ENCODE measurements at places on chromosomes 7 and 10.

DNA sequence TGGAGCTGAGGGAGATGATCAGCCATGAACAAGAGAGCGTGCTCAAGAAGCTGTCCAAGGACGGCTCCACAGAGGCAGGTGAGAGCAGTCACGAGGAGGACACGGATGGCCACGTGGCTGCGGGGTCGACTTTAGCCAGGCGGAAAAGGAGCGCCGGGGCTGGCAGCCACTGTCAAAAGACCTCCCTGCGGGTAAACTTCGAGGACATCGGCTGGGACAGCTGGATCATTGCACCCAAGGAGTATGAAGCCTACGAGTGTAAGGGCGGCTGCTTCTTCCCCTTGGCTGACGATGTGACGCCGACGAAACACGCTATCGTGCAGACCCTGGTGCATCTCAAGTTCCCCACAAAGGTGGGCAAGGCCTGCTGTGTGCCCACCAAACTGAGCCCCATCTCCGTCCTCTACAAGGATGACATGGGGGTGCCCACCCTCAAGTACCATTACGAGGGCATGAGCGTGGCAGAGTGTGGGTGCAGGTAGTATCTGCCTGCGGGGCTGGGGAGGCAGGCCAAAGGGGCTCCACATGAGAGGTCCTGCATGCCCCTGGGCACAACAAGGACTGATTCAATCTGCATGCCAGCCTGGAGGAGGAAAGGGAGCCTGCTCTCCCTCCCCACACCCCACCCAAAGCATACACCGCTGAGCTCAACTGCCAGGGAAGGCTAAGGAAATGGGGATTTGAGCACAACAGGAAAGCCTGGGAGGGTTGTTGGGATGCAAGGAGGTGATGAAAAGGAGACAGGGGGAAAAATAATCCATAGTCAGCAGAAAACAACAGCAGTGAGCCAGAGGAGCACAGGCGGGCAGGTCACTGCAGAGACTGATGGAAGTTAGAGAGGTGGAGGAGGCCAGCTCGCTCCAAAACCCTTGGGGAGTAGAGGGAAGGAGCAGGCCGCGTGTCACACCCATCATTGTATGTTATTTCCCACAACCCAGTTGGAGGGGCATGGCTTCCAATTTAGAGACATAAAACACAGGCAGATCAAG lies 3.3 kb downstream of the GDF2 start:
- DNase-seq: no peak

GRCh38 chr10:102421757-102422512 lies 1.3 kb downstream of the FBXL15 start:
- DNase-seq: no peak

DNA sequence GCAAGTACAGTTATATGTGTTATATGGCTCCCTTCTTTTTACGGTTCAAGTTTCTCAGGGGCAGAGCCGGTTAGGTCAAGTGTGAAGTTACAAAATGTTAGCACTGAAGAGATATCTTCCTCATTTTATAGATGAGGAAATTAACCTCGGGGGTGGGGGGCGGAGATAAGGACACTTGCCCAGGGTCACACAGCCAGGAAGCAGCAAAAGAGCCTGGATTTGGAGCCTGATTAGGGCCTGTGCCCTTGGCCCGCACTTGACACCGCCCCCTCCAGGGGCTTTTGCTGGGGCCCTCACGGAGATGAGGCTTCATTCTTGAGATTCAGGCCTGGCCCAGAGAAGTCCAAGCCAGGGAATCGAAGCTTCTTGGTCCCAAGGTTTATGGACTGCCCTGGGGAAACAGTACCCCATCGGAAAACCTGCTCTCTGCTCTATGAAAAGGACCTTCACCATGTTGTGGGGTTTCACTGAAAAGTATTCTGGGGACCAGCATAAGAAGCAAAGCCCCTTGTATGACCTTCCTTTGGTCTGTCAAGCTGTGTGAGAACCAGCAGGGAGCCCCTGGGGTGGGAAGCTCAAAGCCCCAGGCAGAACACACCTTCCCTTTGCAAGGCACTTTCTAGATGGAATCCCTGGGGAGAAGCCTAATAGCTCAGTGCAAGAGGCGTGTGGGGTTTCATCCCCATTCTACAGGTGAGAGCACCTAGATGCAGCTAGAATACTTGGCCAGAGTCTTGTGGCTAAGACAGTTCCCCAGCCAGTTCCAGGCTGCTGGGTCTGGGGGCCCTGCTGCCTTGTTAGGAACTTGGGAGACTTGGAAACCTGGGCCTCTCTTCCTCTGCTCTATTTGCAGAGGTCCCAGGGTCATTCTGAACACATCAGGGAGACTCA lies 21.9 kb downstream of the UNC5B start:
- no peak for DNase-seq

DNA sequence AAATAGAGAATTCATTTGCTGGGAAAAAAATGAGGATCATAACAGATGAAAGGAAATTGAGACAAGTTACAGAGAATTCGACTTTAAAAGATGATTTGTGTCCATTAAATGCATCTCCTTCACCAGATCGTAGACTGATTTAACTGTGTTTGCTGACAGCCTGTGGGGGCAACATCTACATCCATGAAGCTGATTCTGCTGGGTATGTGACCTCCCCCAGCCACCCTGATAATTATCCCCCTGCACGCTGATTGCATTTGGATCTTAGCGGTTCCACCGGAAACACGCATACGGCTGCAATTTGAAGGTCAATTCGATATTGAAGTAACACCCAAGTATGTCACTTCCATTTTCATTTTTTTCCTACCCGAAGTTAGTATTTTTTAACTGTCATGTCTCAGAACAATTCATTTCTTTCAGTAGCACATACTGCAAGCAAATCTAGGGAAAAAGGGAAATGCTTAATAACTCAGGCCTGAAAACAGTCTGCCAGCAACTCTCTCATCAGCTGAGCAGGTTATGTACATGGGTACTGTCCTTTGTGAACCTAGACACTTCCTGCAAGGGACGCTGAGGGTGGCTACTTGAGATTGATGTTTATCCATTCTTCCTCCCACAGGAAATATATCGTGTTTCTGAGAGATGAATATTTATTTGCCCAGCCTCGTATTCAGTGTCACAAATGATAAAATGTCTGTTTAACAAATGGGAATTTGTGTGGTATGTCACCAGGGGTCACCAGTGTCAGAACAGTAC lies 134.9 kb downstream of the ZNF22 start:
- DNase-seq: no peak

GRCh38 chr7:129136887-129137642 lies 7.4 kb upstream of the TSPAN33 start:
- peak; percentile 36 for DNase-seq

DNA sequence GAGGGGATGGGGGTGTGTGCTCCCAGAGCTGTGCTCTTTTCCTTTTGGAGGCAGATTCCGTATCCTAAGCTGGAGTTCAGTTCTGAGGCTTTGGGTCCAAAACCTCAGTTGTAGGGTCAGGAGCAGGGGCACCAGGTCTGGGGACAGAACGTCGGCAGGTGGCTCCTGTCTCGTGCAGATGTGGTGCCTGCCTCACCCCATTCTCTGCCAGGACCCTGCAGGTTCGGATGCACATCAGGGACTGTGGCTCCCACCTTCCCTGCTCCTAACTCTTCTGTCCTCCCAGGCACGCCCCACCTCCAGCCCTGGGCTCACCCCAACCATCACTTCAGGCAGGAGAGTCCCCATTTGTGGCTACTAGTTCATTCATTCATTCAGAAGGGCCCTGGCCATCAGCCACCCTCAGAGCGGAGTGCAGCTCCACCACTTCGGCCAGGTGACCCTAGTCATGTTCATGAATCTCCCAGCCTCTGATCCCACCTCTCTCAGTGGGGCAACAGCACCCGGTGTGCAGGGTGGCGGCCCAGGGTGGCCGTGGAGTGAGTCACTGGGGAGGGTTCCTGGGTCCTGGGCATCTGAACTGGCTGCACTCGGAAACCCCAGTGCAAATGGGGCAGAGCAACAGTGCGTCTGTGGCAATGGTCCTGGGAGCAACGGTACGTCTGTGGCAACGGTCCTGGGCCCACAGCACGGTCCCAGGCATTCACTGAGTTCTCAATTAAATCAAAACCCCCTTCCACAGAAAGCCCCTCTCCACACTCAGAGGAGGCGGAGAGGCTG lies 100.8 kb upstream of the FAM20C start:
- no peak for DNase-seq

- DNase-seq: no peak
Observed at GRCh38 chr10:69562731-69563254, 10.4 kb downstream of the NEUROG3 start.

GRCh38 chr7:2079332-2080059 lies 153.2 kb downstream of the MAD1L1 start:
- no peak for DNase-seq

DNA sequence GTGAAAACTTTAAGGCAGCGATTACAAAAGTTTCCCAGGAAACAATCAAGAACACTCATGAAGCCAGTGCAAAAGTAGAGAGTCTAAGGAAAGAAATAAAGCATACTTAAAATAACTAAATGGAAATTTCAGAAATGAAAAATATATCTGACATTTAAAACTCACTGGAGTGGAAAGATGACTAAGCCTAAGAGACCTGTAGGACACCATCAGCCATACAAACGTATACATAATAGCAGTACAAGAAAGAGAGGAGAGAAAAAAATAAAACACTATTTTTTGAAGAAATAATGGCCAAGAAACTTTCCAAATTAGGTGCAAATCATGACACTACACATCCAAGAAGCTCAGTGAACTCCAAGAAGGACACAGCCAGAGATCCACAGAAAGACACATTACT lies 5.4 kb upstream of the AKR1D1 start:
- DNase-seq: no peak

DNA sequence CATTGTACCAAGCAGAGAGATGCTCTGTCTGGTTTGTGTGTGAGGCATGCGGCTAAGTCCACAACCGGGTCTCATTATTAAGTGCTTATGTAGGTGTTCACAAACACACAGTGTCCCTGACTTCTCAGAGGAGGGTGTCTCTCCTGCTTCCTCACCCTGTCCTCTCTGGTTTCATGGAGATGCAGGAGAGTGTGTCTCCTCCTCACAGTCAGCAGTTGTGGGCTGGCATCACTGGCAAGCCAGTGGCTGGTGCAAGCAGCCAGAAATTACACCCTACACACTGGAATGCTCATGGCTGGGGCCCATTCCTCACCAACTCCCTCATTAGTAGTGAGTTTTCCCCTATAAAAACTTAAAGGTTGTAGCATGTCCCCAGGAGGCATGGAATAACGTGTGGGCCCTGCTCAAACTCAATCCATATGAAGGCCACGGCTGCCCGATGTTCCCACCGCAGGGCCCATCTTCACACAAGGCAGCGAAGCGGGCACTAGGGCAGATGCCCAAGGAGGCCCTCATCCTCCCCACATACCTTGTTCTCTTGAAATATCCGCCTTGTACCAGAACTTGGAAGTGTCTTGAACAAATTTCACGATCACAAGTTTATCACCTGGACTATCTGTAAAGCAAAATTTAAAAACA lies 280.1 kb downstream of the TNS3 start:
- no peak for DNase-seq
